ENCODE measurements at places on chromosomes 4 and X.

GRCh38 chr4:128299848-128300247, 12.2 kb upstream of the PGRMC2 start:
- no peak for DNase-seq

DNA sequence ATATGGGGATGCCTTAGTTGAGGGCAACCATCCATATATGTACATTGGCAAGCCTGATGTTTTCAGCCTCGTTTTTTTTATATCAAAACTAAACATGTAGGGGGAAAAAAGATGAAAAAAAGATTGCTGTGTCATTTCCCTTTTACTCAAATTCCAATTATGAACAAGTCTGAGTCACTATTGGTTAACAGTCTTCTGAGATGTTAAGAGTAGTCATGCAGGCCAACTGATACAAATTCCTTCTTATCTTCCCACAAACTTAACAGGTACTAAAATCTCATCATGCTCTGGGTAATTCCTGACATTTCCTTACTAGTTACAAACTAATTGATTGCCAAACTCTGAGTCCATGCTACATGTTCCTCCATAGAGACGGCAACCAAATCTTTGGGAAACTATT, 222.1 kb downstream of the FRMPD4 start:
- DNase-seq = no peak

DNA sequence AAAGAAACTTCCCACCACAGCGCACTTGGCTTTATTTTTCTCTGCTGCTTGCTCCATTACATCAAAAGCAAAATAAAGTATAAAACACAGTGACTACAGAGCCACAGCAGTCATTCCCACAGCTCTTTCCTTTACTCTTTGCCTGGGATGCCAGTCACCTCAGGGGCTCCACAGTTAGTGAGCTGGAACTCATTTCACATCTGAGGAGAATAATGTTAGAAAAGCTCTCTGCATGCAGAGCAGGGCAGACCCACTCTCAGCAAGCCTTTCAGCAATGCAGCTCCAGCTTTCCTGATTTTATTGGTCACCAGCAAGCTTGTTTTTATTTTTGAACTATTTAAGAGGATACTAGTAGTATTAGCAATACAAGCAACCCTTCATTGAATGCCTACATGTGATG, 13.8 kb downstream of the GRXCR1 start:
- no peak for DNase-seq

- no peak for DNase-seq
Measured at GRCh38 chr4:153514001-153514526, 47.9 kb downstream of the TMEM131L start.

DNA sequence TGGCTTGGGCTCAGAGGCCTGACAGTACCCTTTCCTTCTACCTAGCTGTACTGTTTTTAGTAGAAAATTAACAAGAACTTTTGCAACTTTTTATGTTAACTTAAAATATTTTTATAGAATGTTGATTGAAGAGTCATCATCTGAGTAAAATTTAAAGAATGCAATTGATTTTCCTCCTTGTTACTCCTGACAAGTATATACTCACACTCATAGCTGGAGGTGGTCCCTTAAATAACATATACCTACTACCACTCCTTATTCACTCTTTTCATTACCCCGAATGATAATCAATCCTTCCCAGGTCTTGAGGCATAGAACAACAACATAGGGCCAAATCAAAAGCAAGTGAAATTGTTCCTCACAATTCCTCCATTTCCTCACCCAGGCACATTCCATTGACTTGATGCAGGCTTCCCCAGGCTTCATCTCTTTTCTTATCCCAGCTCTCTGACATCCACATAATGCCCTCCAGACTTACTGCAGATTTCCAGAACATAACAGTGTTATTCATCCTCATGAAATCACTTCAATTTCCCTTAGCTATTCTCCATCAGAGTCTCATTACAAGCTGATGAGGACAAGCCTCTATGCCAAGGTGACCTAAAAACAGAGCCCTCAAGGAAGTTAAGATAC, 73.2 kb upstream of the ANXA10 start:
- DNase-seq = no peak
